HS-27A (cell line): ENCODE measurements at places on chromosomes 11 and 22.

GRCh38 chr11:125588505-125588904 lies 4.1 kb upstream of the STT3A start:
- DNase-seq: no peak

- peak; percentile 24 for DNase-seq
These were observed 104.4 kb upstream of the PLET1 start for GRCh38 chr11:112364962-112365481.

DNA sequence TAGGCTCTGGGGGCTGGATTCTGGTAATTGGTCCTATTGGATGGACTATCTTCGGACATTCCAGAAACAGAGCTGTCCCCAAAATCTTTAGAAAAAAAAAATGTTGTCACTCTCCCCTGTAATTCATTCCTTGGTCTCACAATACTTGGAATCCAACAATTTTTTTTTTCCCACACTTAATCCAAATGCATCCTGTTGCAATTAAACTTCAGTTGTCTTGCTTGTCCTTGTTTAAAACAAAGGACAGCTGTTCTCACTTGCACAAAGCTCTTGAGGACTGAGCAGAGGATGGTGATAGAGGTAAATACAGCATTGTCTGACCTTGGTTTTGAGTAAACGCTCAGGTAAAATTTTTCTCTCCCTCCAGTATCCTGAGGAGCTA lies 75.3 kb downstream of the SC5D start:
- DNase-seq: no peak

DNA sequence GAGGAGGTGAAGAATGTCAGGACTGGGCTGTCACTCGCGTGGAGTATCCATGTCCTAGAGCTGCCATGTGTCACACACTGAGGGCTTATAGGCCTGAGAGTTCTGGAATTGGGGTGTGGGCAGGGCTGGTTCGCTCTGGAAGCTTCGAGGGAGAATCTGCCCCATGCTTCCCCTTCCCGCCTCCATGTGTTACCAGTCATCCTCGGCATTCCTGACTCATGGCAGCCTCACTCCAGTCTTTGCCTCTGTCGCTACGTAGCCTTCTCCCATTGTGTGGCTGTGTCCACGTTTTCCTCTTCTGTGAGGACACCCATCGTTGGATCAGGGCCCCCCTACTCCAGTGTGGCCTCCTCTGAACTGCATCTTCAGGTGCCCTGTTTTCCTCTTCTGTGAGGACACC lies 301.2 kb downstream of the TBC1D22A start:
- no peak for DNase-seq

- no peak for DNase-seq
These were observed 13.9 kb upstream of the CDC42EP2 start for GRCh38 chr11:65300621-65301275.

- no peak for DNase-seq
These were observed 11.7 kb downstream of the MICAL2 start for GRCh38 chr11:12122083-12122482.
